ENCODE measurements at places on chromosomes 4 and X. TPM values are rescaled to one million over a fixed set of nuclear protein-coding genes. Genes with fewer than 3 reads are reported as not detected.

Gene PPARGC1A
- 1.5 TPM for total RNA-seq

Gene NALF2
- not detected for total RNA-seq

Gene MSANTD1
- 0.44 TPM for total RNA-seq

Gene TMEM156
- total RNA-seq = not detected

Gene C4orf50
- not detected for total RNA-seq

Gene IL21
- total RNA-seq = not detected

Gene GAGE12H
- not detected for total RNA-seq

All from smooth muscle cell of trachea (primary cell).